CD4-positive, alpha-beta T cell (primary cell): ENCODE measurements at places on chromosomes 2 and 18.

DNA sequence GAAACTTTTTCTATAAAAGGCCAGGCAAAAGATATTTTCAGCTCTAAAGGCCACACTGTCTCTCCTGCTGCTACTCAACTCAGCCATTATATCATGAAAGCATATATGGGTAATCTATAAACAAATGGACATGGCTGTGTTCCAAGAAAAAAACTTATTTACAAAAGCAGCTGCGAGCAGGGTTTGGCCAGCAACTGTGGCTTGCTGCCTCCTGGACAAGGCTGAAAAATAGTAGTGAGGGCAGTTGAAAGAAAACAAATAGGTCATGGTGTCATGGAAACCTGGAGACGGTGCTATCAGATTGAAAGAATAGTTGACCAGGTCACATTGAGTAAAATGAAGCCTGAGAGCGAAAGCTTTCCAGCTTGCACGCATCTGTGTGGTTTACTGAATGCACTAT, 89.2 kb upstream of the LRATD1 start:
- no peak for DNase-seq

DNA sequence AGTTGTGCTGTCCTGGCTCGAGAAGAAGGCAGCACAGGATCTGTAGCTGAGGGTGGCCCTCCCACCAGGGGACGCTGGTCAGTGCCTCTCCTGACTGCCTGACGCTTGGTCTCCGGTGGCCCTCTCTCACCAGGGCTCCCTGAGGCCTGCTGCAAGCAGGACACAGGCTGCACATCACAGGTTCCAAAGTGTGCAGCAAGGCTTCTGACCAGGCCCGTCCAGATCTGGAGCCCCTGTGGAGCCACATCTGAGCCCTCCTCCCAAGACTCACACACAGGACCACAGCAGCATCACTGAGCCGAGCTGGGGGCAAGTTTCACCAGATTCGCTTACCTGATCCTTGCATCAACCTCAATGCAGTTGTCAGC, 12.1 kb downstream of the AMER3 start:
- DNase-seq = no peak

DNA sequence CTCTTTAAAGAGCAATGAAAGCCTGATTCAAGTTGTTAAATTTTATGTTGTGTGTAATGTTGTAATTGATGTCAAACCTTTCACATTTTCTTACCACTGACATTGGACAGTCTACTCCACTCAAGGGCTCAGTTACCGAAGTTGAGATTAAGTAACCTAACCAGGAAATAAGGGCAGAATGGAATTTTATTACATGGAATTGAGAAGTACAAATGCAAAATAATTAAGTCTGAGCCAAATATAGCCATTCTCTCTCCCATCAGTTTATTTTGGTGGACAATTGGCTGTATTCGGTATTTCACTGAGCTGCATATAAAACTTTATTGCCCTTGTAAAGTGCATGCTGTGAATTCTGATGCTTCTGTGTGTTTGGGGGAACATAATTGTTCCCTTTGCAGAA, 231.5 kb downstream of the TTC32 start:
- DNase-seq = no peak

GRCh38 chr2:64212801-64213321, 68.6 kb upstream of the PELI1 start:
- DNase-seq = no peak

GRCh38 chr18:74595431-74595830, 2.2 kb upstream of the ZNF407 start:
- no peak for DNase-seq
